Activated CD4-positive, alpha-beta T cell treated with anti-CD3 and anti-CD28 coated beads, Interleukin-2, amount 10 ng/mL, durations not matched to agents 24 days and 14 days (primary cell): ENCODE measurements at places on chromosomes 5 and 9. TPM values are rescaled to one million over a fixed set of nuclear protein-coding genes. Genes with fewer than 3 reads are reported as not detected.

ZSWIM6 gene
- 7.4 and 7.9 TPM in 2 replicates for total RNA-seq

HSPB3 gene
- total RNA-seq, result not detected in 2 replicates

SH3TC2 gene
- not detected in 2 replicates for total RNA-seq

TXN gene
- total RNA-seq, result 463 TPM in 2 replicates

SLC36A2 gene
- total RNA-seq, result not detected in 2 replicates
